ENCODE measurements at places on chromosomes 7 and 10.
A peak's percentile ranks its signal among the peaks of the same experiment; 100 is the strongest.

DNA sequence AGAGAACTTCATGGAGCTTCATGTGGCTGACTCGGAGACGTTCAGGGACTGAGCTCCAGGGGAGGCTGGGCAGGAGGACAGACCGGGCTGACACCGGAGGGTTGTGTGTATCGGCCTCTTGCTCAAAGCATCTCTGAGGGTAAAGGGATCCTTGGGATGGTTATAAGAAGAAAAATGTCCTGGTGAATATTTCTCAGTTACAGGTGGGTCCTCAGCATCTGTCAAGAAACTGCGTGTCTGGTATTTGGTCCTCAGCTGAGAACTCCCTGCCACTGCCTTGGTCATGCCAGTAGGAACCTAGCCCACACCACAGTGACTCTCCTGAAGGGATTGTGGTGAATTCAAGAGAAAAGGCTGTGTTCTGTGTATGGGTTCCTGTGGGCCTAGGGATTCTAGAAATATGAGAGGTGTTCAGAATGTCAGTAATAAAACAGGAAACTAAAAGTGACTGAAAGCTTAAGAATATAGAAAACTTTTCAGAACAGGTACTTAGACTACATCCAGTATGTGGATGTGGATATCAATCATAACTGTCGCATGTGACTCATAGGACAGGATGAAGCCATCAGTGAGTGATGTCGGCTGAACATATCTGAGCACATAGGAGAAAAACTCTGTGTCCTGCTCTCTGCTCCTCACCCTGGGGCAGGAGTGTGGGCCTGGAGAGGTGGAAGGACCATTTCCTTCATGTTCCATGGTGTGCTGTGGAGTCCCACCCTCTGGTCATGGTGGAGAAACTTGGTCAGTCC lies 28.4 kb downstream of the MBL2 start:
- DNase-seq: no peak

- no peak for DNase-seq
These were observed 28.9 kb downstream of the OAT start for GRCh38 chr10:124389613-124390361.

DNA sequence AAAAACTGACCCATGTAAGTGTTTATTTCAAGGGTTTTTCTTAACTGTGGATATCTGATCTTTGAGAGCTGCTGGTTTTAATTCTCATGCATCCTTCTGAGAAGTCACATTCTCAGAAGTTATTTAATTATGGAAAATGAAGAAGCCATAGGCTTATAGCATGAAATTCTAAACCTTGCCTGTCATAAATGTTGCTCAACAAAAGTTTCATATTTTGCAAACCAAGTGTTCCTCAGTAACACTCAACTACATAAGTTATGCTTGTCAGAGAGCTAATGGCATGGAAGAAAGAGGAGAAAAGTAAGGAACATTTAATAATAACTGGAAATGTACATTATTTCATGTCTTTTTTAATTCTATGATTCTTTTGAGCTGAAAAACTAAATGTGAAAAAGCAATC lies 78.6 kb upstream of the MPP7 start:
- DNase-seq: no peak

- DNase-seq: no peak
These were observed 82.3 kb downstream of the LRGUK start for GRCh38 chr7:134209322-134210015.

- DNase-seq: peak; percentile 21
These were observed 30.2 kb downstream of the DOCK1 start for GRCh38 chr10:126935263-126935946.

DNA sequence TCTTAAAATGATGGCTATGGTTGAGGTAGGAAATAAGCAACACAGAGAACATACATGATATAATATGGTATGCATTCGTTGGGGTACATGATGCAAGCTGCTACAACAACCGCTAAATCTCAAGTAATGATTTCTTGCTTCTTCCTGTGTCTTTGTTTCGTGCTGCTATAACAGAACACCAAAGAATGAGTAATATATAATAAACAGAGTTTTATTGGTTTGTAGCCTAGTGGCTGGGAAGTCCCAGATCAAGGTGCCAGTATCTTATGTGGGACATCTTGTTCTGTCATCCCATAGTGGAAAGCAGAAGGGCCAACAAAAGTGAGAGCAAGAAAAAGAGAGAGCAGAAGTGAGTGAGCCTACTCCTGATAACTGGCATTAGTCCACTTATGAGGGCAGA lies 689.7 kb downstream of the SUGCT start:
- no peak for DNase-seq

GRCh38 chr7:24653316-24654085 lies 80.2 kb downstream of the PALS2 start:
- DNase-seq: no peak

- DNase-seq: no peak
These were observed 74.4 kb downstream of the RAB11FIP2 start for GRCh38 chr10:117972168-117972837.

- peak; percentile 87 for DNase-seq
These were observed 15.9 kb downstream of the VPS41 start for GRCh38 chr7:38893061-38893460.

- no peak for DNase-seq
These were observed 12.4 kb upstream of the SEMA3A start for GRCh38 chr7:84207025-84207424.

DNA sequence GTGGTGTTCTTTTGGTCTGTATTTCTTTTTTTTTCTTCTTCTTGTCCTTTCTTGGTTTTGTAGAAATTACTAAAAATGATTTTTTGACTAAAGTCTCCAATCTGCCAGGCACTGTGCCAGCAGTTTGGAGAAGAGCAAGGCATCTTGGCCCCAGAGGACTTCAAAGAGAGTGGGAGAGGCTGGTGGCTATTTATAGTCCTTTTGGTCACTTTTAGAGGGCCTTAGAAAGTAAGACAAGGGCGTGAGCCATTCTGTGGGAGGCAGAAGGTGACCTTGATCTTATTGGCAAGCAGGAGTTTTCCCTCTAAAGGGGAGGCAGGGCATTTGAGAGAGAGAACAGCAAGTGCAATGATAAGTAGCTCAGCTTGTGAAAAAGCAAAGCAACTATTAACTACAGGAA lies 211.9 kb downstream of the GALNT17 start:
- no peak for DNase-seq

DNA sequence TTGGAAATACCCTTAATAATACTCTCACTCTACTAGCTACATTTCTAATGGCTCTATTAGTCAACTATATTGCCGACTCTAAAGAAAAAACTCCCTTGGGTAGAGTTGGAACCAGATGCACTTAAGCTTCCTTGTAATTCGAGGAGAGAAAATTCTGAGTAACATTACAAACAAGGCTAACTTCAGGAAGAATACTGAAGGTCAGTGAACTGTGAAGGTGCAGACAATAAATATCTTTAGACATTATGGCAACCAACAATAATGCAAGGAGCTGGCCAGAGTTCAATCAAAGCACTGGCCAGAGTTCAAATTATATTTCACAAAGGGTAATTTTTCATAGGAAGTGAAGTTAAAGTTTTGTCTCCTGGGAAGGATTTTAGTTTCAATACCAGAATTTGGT lies 40.7 kb upstream of the MRLN start:
- no peak for DNase-seq

GRCh38 chr10:103535595-103535994 lies 42.1 kb downstream of the NEURL1 start:
- DNase-seq: no peak

- no peak for DNase-seq
These were observed 2.2 kb upstream of the CDCA7L start for GRCh38 chr7:21947946-21948345.

DNA sequence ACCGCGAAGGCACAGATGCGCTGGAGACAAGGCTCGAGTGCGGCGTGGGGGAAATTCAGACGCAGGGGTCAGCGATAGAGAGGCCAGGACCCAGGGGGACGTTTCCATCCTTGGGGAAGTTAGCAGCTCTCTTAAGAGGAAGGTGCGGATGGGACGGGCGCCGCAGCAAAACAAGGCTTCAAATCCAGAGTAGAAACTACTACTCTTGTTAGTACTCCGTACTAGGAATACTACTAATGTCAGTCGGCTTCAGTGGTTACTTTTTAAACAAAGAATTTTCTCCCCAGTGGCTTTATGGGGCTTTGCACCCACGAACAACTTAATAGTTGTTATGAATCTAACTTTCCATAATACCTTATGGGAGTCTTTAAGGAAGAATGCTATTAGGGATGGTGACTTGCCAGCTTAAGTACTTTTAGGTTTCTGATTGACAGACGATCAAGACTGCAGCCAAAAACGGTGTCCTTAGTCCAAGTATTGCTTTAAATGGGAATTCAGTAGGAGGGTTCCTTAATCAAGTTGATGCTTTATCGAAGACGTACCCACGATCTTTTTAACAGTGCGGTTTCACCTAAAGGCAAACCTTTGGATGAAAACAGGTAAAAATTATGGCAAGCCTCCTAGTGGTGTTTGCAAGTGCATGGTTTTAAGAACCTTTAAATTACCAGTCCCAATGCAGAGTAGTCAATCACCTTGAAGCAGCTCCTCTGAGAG lies 812 bp upstream of the IDE start:
- DNase-seq: no peak

- DNase-seq: no peak
These were observed 18.2 kb downstream of the TLL2 start for GRCh38 chr10:96495544-96495943.

- no peak for DNase-seq
These were observed 49.5 kb downstream of the PRR15 start for GRCh38 chr7:29613100-29613499.

DNA sequence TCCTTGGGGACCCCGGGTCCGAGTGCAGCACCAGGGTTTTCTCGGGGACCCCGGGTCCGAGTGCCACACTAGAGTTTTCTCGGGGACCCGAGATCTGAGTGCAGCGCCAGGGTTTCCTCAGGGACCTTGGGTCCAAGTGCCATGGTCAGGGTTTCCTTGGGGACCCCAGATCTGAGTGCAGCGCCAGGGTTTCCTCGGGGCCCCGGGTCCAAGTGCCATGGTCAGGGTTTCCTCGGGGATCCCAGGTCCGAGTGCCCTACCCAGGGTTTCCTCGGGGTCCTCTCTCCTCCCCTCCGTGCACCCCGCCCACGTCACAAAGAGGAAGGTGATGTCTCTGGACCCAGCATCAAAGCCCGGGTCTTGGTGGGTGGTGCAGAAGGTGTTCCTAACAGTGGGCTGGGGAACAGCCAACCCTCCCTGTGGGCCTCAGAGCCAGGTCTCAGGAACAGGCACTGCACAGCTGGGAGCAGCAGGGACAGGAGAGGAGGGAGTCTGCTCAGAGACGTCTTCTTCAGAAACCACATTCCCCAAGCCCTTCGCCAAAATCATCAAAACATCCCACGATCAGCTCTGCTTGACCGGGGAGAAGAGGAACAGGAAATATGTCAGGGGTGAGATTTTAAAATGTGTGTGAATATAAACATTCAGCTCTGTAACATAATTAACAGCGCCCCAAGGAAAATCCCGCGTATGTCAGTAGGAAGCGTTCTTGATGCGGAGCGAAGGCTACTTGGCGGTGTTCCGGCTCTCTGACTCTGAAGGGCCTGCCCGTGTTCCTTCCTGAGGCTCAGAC lies 540.7 kb downstream of the DNAJB6 start:
- no peak for DNase-seq

DNA sequence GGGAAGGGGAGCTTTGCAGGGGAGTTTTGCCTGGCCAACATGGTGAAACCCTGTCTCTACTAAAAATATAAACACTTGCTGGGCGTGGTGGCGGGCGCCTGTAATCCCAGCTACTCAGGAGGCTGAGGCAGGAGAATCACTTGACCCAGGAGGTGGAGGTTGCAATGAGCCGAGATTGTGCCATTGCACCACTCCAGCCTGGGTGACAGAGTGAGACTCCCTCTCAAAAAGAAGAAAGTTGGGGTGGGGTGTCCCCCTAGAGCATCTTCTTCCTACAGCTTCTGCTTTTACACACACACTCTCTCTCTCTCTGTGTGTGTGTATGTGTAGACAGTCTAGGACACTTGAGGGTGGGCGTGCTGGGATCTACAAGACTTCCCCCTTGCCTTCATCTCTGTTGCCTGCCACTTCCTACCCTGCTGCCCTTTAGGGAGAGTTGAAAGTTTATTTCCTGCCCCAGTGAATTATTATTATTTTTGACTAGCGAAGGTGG lies 21.7 kb downstream of the PLAU start:
- DNase-seq: no peak

DNA sequence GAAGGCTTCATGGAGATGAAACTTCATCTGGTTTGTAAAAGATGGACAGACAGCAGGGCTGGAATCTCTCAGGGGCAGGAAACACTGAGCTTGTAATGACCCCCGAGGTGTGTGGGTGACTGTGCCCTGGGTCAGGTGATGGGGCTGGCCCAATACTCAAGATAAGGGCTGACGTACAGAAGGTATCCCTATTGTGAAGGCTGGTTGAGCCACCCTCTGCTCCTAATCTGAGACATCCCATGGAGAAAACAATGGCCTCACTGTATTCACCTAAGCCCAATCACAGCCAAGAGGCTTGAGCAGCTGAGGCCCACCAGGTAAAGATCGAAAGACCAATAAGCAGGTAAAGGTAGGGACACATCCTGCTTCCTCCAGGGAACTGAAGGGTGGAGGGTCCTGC lies 34.8 kb upstream of the NUB1 start:
- no peak for DNase-seq

- DNase-seq: no peak
These were observed 65.5 kb downstream of the GRB10 start for GRCh38 chr7:50717181-50717580.

DNA sequence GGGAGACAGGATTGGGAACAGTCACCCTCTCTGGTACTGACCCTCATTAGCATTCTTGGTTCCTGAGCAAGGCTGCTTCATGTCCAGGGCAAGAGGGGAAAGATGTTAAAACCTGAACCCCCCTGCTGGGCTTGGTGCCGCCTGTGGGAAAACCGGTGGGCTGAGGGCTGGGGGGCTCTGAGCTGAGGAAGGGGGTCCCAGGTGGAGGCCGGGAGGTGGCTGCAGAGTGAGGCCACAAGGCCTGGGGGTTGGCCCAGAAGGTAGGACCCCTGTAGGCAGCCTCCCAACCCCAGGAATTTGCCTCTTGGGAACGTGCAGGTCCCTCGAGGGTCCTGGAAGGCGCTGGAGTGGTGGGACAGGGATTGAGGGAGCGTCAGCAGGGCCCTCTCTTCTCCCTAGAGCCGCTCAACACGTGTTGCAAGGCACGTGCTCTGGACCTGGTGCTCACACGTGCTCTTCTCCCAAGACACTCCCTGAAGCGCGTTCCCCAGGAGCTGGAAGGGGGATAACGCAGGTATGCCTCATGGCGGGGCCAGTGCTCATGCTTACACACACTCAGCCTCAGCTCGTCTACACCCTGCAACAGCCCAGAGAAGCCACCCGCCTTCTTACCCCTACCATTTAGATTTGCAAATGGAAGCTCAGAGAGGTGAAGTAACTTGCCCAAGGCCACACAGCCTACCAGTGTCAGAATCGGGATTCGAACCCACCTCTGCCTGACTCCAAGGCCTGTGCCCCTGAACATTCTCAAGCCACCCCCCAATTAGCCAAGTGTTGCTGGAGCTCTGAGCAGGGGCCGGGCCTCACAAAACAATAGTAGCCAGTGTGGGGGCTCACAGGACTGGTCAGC lies 64.4 kb downstream of the LHPP start:
- DNase-seq: no peak

Data from fibroblast of skin of back (primary cell).